ENCODE measurements at places on chromosomes 7 and 10. TPM values are rescaled to one million over a fixed set of nuclear protein-coding genes. Genes with fewer than 3 reads are reported as not detected.

SUN3 gene
- 0.51 TPM for total RNA-seq

ASZ1 gene
- total RNA-seq: not detected

- DNase-seq: peak; percentile 40
These were observed 63.9 kb upstream of the PRKCQ start for GRCh38 chr10:6643962-6644361.

- DNase-seq: no peak
These were observed 9.3 kb downstream of the ARHGAP22 start for GRCh38 chr10:48595539-48595932.

DNA sequence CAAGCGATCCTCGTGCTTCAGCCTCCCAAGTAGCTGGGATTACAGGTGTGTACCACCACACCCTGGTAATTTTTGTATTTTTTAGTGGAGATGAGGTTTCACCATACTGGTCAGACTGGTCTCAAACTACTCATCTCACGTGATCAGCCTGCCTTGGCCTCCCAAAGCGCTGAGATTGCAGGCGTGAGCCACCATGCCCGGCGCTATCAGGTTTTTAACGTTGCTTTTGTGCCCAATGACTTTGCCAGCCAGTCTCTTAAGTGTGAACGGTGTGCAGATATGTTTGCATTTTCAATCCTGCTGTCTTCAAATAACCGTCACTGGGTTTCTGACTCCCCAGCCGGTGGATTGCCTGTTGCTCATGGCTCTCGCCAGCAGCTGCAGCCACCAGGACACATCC lies 201.8 kb upstream of the PPP2R2D start:
- DNase-seq: no peak

Measured in bronchial epithelial cell (primary cell).